ENCODE measurements at places on chromosomes 5 and 9.

GRCh38 chr9:34454571-34455065, 3.8 kb downstream of the FAM219A start:
- no peak for DNase-seq

DNA sequence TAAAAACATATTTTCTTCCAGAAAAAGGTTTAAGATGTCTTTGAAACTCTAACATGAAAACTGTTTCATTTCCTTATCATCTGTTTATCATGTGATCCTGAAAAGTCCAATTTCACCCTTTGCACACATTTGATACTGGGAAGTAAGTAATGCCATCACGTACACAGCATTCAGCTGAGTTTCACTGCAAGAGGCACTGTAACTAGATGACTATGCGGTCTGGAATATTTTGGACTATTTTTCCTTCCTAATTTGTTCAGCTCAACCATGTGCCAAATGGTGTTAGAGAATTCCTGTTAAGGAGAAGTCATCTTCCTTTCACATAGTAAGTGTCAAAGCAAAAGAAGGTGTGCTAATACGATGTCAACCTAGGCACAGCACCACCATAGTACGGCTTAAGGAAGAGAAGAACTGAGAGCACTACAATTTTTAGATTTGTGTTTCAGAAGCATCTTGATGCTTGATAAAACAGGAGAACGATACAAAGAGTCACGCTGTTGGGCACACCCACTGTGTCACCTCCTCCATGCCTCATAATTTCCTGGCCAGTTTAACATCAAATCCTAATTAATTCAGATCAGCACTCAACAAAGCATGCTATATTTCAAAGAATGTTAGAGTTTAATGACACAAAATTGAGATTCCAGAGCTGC, 77.5 kb downstream of the GNAQ start:
- no peak for DNase-seq

DNA sequence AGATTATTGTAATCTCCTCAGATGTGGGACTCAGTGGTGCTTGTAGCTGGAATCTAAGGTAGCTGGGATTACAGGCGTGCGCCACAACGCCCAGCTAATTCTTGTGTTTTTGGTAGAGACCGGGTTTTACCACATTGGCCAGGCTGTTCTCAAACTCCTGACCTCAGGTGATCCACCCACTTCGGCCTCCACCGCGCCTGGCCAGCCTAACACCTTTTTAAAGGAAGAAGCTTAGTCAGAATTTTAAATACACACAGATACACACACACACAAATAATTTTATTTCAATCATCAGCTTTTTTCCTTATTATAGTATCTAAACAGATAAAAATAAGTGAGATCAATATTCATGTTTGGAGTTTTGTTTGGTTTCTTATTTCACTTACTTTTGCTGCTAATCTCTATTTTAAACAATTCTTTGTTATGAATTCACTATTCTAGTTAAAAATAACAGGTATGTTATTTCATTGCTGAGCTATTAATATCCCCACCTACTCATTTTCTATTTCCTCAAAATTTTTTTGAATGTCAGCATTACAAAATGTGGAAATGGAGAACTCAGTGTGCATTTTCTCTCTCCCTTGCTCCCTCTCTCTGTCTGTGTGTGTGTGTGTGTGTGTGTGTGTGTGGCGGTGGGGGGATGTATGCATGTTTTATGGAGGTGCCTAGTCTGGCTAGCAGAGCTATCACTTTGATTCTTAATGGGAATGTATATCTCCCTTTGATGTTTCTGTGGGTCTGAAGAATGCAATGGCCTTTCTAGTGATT, 960.6 kb upstream of the DMAC1 start:
- DNase-seq: no peak

DNA sequence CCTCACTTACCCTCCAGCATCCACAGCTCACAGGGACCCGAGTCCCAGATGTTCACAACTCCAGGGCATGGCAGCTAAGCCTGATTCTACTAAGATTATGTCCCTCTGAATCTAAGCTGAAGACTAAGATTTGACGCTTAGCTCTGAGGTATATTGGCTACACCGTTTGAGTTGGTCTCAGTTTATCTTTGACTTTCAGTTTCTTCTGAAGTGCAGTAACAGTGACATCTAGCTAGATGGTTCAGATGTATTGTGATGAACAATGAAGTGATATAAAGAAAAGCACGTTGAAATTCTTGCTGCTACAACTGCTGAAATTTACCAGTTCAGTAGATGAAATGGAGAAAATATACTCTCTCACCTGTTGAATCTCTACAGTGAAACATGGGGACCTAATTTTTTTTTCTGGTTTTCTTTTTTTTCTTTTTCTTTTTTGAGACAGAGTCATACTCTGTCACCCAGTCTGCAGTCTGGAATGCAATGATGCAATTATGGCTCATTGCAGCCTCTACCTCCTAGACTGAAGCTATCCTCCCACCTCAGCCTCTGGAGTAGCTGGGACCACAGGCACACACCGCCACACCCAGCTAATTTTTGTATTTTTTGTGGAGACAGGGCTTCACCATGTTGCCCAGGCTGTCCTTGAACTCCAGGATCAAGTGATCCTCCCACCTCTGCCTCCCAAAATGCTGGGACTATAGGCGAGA, 15.7 kb downstream of the RFK start:
- no peak for DNase-seq

GRCh38 chr5:150567031-150567717, 59.2 kb downstream of the NDST1 start:
- DNase-seq: no peak

GRCh38 chr5:6188344-6188743, 190.0 kb downstream of the MED10 start:
- no peak for DNase-seq

DNA sequence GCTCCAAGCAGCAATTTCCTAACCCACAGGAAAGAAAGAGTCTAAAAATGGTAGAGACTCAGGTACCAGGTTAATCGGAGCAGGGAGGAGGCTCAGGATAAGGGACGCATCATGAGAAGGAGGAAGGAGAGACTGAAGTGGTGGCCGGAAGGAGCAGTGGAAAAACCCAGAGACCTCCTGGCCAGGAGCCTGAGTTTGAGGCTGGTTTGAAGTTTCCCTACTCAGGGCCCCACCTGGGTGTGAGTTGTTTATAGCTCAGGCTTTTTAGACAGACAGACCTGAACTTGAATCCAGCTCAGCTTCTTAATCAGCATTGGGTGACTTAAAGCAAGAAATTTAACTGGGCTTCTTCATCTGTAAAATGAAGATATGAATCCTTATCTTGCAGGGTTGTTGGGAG, 11.9 kb upstream of the AQP7 start:
- no peak for DNase-seq

DNA sequence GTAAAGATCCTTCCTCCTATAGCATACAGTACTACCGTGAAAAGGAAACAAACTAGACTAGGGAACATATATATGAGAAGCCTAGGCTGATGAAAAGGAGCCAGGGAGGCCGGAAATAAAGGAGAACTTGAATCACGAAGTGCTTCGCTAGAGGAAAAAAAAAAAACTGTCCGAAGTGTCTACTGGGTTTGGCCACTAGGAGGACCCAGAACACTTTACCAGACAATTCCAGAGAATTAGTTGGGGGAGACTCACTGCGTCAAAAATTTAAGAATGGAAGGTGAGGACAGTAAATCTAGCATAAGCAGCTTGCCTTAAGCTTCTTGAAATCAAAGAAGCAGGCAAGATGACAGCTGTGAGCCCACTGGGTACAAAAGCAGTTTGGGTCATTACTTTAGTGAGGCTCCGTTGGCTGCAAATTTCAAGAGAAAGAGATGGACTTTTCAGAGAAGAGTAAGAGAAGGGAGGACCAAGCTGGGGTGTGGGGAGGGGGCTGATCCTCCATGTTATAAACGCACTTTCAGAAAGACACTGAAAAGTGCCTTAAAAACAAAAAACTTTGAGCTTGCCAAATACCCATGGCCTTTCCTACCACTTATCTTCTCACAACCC, 47.4 kb downstream of the P4HA2 start:
- peak; percentile 49 for DNase-seq

DNA sequence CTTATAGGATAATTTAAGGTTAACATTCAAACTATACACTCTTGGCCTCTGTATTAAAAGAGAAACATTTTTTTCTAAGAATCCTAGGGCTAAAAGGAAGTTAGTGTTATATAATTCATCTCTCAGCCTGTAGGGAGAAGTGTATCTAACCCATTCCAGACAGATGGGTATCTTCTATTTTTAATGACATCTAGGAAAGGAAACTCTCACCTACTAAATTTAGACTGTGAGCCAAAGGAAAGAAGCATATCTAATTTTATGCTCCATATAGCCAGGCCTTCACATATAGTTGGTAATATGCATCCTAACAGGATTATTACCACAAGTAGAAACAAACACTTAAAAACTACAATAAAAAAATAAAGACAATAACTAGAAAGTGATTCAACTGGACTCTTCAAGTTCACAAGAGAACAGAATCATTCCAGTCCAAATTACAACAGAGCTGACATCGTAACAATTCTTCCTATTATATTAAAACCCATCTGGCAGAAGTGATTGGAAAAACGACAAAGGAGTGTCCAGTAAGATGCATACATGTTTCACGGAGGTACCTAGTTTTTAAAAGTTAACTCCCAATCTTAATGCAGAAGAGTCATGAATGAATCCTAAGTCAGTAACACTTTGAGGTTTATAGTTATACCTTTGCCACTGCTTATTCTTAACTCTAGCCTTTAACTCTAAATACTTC, 39.4 kb downstream of the SCAI start:
- DNase-seq: no peak

DNA sequence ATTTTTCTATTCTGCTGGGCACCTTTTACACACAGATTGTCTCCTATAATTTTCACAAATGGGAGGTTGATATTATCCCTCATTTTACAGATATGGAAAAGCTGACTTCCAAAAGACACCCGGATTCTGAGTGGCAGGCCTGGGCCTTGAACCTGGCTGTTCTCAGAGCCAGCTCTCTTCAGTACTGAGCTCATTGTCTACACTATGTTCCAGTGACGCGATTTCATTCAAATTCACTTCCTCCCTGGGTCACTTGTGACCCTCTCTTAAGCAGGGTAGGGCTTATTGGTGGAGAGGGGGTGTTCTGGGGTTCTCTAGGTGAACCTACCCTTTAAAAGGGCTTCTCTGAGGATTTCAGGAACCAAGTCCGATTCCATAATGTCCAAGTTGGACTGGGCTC, 70.2 kb downstream of the ANKRD33B start:
- DNase-seq: no peak

GRCh38 chr9:89815061-89815902, 210.5 kb downstream of the GADD45G start:
- DNase-seq: no peak

DNA sequence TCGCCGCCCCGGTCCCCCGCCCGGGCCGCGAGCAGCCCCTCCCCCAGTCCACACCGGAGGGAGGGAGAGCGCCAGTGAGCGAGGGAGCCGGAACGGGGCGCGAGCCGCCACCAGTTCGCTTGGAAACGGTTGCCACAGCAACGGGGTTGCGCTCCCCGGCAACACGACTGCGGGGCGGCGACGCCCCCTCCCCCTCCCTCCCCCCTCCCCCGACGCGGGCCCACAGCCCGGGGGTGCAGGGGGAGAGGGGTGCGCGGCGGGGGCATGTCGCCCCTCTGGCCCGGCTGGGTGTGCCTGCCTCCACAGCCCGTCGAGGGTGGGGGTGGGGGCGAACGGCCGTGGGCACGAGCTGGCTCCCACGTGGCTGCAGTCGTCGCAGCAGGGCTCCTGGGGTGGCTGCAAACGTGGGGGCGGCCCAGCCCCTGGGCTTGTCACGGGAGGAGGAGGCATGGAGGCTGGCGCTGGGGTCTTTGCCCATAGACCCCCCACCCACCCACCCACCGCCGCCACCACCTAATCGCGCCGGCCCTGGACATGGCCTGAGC, 524 bp downstream of the PRR7 start:
- peak; percentile 80 for DNase-seq

- DNase-seq: peak; percentile 79
These were observed 674 bp downstream of the LHFPL2 start for GRCh38 chr5:78647838-78648358.

DNA sequence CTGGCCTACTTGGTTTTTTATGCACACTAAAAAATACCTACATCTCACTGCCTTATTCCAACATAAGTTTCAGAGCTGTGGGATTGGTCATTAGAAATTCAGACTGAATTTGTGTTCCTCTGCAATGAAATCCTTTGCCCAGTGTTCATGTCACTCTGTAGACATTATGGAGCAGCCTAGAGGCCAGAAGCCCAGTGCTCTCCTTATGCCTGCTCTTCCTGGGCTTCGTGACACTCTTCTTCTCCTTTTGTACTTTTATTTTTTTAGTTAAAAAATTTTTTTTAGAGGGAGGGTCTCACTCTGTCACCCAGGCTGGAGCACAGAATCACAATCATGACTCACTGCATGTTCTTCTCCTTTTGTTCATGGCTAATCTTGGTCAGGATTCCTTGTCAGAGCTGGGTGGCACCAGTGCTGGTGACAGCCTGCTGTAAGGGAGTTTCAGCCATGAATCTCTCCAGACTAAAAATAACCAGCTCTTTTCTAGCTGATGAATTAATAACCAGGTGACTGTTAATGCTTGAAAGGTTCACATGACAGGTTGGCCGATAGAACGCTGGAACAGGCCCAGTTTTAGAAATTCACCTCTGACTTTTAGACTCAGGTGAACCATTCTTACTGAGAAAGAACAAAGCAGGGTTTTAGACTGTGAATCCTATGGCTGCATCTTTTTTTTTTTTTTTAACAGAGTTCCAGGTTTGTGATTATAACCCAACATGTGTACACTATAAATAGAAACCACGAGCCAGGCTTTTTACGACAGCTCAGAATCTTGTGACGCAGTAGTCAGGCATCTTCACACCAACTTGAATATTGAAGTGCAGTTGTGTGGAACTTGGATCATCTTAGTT, 34.1 kb upstream of the C5orf47 start:
- no peak for DNase-seq

GRCh38 chr9:131187957-131188356, 62.6 kb downstream of the NUP214 start:
- DNase-seq: no peak

- no peak for DNase-seq
These were observed 176.2 kb downstream of the SEC61B start for GRCh38 chr9:99398241-99398640.

DNA sequence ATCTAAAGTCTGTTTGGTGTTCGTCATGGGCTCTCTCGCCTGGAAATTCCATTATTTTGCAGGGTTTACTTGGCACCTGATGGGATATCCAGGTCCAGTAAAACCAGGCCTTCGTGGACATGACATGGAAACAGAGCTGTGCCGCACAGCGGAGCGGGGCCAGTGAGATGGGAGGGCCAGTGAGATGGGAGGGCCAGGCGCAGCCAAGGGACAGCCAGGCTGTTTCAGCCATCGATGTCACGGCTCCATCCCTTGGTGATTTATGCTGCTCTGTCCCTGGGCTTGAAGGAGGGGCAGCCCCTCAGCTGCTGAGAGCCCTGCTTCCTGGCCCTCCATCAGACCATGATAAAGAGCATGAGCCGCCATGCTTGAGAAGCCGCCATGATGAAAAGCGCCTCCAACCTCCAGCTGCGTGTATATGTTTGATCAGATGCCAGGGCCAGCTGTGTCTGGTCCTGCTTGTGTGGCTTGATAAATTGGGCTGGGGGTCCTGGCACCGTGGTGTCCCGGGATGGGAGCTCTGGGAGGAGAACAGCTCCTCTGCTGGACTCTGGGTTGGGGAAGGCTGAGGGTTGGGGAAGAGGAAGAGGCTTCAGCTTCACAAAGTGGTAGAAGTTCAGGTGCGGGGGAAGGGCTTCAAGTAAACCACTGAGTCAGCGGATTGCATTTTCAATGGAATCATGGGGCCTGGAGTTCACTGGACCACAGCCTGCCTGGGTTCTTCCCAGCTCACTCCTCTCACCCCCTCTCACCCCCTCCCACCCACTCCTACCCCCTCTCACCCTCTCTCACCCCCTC, 6.1 kb upstream of the COL5A1 start:
- DNase-seq: peak; percentile 71
